ENCODE measurements at places on chromosomes 6 and 20.

GRCh38 chr6:169934699-169935347 is 183.4 kb downstream of the ERMARD start:
- no peak for DNase-seq

- DNase-seq = no peak
Measured at GRCh38 chr6:41258196-41258493, 28.3 kb downstream of the TREM1 start.

DNA sequence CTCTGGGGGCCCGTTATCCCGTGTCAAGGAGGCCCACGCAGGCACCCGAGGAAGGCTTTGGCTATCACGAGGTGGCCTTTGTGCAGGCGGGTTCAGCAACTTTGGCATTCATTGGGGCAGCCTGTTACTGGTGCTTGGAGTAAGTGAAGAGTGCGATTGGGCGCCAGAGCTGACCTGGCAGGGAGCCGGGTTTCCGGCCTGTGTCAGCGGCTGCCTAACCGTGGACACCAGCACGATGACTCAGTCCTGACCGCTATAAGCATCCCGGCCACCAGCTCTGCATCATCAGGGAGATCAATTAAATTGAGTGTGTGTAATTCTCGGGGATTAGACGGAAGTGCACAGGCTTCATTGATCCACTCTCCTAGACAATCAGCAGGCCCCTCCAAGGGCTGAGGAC is 45.9 kb downstream of the CDH4 start:
- no peak for DNase-seq

GRCh38 chr6:36730424-36731380 is 33.1 kb downstream of the RAB44 start:
- DNase-seq = no peak

GRCh38 chr6:157403686-157404051 is 22.7 kb downstream of the ZDHHC14 start:
- no peak for DNase-seq

DNA sequence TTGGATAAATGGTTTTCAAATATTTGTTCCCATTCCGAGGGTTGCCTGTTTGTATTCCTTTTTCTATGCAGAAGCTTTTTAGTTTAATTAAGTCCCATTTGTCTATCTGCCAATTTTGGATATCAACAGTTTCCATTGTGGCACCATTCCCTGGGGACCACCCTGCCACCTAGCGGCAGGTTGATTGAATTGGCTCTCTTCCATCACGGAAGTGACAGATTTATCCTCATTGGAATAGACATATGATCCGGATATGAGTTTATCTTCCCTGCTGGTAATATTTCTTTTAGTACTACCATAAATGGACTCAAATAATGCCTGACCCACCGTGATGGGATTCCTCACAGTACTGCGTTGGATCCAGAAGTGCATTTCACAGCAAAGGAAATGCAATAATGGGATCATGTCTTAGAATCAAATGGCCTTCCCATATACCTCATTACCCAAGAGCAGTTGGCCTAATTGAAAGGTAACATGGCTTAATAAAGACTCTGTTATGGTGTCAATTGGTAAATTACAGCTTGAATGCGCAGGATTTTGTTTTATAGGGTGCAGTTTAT is 327.0 kb downstream of the BMP2 start:
- DNase-seq = peak; percentile 86

- no peak for DNase-seq
Measured at GRCh38 chr20:58898629-58899408, 46.3 kb downstream of the GNAS start.

- DNase-seq = no peak
Measured at GRCh38 chr20:4136078-4136966, 121.0 kb upstream of the RNF24 start.

- no peak for DNase-seq
Measured at GRCh38 chr6:131231103-131231502, 95.8 kb downstream of the AKAP7 start.

GRCh38 chr20:36501367-36502006 is 39.8 kb upstream of the MYL9 start:
- DNase-seq = no peak

DNA sequence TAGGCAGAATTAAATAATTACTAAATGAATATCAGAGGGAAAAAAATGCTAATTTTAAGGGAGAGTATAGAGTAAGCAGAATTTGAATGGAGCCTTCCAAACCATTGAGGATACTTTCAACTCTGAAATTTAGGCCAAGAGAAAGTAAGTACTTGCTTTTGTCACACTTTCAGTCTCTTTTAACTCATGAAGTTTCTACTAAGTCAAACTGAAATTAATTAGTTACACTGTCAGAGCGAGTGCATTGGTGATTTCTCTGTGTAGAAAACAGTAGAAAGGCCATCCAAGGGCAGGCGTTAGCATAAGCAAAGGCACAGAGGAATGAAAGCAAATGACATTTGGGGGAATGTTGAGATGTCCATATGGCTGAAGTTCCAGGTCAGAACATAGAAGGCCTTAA is 92.9 kb downstream of the PLEKHG1 start:
- DNase-seq = no peak

- no peak for DNase-seq
Measured at GRCh38 chr6:147695819-147696218, 187.3 kb downstream of the SAMD5 start.

GRCh38 chr6:81820422-81820821 is 67.9 kb upstream of the TENT5A start:
- no peak for DNase-seq

DNA sequence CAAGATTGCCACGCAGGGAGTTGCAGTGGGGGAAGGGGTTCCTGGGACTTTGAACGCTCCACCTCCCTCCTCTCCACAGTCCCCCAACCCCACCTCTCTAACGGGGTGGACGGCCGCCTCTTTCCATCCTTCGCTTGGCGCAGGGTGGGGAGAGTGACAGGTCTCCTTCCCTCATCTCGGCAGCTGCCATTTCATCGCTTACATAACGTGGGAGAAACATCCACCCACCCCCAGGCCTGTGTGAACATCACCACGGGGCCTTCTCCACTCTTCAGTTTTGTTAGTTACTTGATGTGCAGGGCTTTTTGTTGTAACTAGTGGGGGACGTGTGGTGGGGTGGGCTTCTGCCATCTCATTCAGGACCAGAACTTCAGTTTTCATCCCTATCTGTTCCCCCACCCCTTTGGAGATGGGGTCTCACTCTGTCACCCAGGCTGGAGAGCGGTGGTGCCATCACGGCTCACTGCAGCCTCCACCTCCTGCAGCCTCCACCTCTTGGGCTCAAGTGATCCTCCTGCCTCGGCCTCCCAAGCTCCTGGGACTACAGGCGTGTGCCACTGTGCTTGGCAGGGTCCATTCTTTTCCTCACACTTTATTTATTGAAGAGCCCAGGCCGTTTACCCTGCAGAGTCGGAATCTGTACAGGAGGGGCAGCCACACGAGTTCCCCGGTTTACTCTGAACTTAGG is 17.7 kb downstream of the RTEL1 start:
- no peak for DNase-seq

GRCh38 chr6:119653329-119653728 is 303.8 kb upstream of the MAN1A1 start:
- DNase-seq = no peak

DNA sequence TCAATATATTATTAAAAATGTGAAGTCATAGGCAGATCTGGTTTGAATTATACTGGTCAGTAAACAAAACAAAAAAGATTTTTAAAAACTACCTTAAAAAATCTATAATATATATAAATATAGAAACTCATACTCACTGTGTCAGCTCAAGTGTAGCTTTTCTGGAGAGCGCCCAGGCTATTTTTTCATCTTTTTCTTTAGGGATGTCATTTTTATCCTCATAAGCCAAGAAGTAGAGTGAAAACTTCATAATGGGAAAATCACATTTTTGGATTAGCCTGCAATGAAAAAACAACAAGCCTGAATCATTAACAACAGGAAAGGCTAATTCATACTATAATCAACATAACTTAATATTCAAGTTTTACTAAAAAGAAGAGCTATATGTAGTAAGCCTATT is 18.7 kb downstream of the GLO1 start:
- no peak for DNase-seq

GRCh38 chr6:108074057-108074358 is 533 bp downstream of the OSTM1 start:
- no peak for DNase-seq

GRCh38 chr6:13846841-13847240 is 32.5 kb upstream of the MCUR1 start:
- DNase-seq = no peak

- no peak for DNase-seq
Measured at GRCh38 chr6:157328108-157328692, 4.9 kb upstream of the TMEM242 start.

DNA sequence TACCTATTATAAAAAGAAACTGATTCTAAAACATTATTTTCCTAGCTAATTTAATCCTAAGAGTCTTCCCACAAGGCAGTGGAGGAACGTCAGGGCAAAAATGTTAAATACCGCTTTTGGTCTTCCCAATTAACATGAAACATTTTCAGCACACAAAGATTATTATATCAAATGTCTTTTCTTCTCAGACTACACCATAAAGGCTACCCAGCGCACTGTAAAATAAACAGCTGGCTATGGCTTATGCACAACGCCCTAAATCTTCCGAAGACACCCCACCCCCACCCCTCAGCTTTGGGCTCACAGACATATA is 1.0 kb downstream of the NUDT3 start:
- DNase-seq = no peak

- DNase-seq = peak; percentile 99
Measured at GRCh38 chr6:140957386-140957785, 1175.3 kb upstream of the GJE1 start.

GRCh38 chr6:135135835-135136234 is 45.3 kb upstream of the MYB start:
- DNase-seq = no peak

DNA sequence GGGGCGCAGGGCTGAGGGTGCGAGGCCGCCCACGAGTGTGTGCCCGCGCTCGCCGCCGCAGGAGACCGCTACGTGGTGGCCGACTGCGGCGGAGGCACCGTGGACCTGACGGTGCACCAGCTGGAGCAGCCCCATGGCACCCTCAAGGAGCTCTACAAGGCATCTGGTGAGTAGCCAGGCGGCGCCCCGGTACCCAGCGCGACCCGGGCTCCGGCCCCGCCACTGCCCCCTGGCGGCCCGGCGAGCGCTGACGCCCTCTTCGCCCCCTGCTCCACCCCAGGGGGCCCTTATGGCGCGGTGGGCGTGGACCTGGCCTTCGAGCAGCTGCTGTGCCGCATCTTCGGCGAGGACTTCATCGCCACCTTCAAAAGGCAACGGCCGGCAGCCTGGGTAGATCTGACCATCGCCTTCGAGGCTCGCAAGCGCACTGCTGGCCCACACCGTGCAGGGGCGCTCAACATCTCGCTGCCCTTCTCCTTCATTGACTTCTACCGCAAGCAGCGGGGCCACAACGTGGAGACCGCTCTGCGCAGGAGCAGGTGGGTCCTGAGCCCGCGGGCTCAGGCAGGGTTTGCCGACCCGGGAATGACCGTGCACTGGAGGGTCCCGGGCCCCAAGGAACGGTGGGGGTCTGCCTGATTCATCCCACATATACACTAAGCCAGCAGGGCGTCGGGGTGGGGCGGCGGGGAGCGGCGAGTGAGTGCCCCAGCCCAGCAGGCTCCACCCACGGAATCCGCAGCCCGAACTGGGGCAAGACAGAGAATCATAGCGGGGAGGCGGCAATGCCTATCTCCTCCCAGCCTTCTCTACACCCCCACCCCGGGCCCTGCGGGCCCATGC is 17.4 kb downstream of the HSPA12B start:
- peak; percentile 77 for DNase-seq

DNA sequence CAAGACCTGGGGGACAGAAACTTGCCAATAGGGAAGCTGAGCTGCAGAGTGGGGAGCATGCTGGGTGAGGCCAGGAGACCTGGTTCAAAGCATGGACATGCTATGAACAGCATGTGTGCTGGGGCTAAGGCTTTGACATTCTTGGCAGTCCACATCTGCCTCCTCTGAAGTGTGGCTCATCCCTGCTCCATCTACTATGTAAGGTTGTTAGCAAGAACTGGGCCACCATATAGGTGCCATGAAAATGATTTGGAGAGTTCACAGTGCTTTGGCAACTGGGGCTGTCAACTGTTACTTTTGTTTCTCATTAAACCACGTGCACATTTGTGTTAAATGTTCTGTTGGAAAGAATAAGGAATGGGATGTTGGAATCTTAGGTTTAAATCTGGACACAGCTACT is 311.1 kb downstream of the CDC5L start:
- DNase-seq = no peak

DNA sequence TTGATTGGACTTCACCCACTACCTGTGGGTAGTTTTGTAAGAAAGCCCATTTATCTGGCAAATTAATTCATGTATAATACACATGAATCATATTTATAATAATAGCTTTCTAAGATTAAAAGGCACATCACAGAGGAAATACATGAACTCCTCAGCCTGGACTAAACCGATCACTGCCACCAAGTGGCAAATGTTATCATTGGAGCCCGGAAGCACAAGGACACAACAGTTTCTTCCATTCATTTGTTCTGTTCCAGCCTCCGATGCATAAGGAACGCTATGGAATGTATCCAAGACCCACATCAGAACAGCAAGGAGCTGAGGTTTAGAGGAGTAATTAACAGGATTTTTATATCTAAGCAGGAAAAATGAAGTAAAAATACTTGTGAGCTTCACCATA is 13.9 kb upstream of the IPCEF1 start:
- peak; percentile 18 for DNase-seq

- peak; percentile 70 for DNase-seq
Measured at GRCh38 chr20:51767867-51768758, at the start of gene ATP9A. Gene ATP9A (minus strand): TSS chr20:51768390. CDS start chr20:51768369, 21 bp downstream.

DNA sequence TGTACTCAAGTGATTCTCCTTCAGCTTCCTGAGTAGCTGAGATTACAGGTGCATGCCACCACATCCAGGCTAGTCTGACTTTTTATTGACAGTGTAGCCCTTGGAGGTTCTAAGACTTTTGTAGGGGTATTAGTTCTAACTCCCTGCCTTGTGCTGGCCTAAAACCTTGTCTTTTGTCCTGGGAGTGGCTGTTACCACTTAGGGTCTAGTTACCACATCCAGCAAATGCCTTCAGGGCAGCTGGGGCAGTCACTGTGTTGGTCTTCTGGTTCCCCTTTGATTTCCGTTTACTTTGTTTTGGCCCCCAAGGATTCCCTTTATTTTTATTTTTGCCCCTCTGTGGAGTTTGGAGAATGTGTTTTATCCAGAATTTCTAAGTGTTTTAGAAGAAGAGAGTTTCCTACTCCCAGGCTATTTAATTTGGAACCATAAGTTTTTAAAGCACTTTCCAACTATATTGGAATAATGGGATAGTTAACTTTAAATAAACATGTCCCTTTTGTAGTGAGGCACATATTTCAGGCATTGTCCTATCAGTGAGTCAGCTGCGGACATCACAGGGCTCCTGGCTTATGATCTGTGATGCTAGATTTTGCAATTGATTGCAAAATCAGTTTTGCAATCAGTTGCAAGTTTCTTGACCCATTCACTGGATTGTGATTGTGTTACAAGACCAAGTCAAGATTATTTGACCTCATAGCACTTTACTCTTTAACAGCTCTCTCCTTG is 25.0 kb downstream of the IL22RA2 start:
- no peak for DNase-seq

Data from NCI-H1417 (cell line).